ENCODE measurements at places on chromosomes 7 and 10.

DNA sequence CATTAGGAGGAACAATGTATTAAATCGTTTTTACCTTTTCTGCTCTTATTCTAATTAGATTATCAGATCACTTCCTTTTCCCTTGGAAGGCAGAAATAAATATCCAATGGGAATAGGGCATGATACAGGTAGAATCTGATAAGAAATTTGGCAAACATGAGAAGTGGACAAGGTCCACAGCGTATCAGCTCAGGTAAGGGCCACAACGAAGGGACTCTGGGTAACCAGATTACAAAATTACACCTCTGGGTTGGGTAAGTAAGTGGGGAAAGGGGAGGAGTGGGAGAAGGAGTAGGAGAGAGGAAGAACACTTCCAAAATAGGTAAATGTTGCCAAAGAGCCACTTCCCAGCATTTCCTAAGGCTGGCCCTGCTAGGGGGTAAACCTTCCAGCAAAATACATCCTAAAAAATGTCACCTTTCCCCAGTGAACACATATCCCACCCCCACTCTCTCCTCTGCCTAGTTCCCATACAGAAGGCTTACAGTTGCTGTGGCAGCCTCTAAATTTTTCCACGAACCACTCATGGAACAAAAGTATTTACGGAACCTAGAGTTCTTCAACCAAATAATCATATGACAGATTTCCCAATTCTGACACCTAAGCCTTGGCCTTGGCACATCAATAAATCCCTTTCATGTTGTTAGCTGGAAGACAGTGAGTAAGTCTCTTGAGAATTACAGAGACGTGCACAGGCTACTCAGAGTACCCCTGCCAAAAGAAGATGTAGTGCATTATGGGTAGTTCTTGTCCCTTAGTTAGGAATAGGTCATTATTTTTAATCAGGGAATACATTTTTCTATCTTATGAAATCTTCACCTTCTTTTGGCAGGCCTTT lies 51.5 kb upstream of the DLX6 start:
- DNase-seq: no peak

DNA sequence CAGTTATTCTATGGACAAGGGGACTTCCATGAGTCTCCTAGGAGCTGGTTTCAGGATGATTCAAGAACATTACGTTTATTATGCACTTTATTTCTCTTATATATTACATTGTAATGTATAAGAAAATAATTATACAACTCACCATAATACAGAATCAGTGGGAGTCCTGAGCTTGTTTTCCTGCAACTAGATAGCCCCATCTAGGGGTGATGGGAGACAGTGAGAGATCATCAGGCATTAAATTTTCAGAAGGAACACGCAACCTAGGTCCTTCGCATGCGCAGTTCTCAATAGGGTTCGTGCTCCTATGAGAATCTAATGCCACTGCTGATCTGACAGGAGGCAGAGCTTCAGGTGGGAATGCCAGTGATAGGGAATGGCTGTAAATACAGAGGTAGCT lies 137.9 kb downstream of the ANKRD30A start:
- no peak for DNase-seq

DNA sequence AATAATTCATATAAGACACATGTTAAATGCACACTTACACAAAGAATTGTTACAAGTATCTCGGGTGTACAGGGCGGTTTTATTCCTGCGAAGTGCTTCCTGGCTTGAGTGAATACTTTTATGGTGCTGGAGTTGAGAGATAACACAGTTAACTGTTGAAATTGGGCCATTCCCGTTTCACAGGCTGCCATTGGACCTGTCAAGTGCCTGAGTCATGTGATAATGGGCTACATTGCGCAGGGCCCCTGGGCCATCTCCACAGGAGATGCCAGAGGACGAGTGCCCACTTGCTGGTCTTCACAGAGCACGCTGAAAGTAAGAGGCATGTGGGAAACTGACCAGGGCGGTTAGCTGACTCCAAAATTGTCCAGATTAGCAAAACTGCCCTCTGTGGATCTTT lies 4.8 kb downstream of the FBH1 start:
- no peak for DNase-seq

GRCh38 chr7:30169579-30169978 lies 34.8 kb downstream of the MTURN start:
- no peak for DNase-seq

DNA sequence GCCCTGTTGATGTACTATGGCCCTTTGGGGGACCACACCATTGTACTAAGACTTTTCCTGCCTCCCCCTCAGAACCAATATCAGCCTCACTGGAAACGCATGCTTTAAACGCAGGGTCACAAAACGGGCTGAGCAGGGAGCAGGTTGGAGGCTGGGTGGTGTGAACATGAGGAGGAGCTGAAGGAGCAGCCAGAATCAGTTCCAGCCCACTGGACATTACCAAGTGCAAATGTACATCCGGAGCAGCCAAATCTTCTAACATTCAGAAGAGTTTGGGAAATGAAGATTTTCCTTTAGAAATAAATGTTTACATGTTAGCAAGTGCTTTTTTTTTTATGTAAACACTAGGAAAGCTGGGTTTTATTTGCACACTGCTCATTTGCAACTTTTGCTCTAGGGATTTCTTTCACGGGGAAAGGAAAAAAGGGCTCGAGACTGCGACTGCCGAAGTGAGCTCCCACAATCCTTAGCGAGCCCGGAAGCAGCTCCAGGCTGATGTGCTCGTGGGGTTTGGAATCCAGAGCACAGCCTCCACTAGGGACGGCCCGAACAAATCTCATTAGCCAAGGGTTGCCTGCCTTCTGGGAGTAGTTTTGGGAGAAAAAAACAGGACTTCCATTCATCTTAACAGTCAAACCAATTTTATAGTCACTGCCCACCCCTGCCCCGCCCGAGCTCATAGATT lies 108.0 kb upstream of the YAE1 start:
- DNase-seq: no peak

GRCh38 chr10:3972460-3973301 lies 187.7 kb upstream of the KLF6 start:
- DNase-seq: no peak

GRCh38 chr7:88539518-88539917 lies 220.0 kb upstream of the ZNF804B start:
- DNase-seq: no peak

DNA sequence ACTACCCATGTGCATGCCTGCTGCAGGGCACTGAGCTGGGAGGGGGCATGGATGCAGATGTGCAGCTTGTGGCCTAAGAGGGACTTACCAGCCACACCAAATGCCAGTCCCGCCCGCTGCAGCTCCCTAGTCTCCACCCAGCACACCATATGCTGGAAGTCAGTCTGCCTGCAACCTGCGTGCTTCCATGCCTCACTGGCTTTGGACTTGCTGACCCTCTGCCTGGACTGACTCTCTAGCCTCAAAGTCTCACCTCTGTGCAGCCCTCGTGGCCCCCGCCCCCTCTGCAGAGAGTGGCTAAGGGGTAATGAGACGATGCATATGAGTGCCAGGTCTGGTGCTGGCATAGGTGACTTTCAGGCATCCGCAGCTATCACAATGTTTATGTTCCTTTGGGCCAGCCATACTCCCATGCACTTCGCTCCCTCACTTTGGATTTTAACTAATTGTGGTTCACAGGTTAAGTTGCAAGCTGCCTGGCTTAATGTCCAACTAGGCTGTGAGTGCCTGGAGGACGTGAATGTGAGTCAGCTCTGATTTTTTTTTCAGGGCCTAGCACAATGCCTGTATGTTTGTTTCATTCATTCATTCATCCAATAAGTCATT lies 21.7 kb downstream of the TRIM8 start:
- DNase-seq: no peak

GRCh38 chr10:8071006-8071405 lies 16.5 kb downstream of the GATA3 start:
- DNase-seq: no peak

GRCh38 chr7:2477447-2478398 lies 1.5 kb upstream of the GRIFIN start:
- DNase-seq: no peak

- peak; percentile 66 for DNase-seq
Observed at GRCh38 chr7:76314042-76314721, 11.7 kb downstream of the HSPB1 start.

GRCh38 chr7:32073533-32073932 lies 3.3 kb upstream of the PDE1C start:
- no peak for DNase-seq

GRCh38 chr10:76086170-76086760 lies 654.8 kb downstream of the LRMDA start:
- no peak for DNase-seq

DNA sequence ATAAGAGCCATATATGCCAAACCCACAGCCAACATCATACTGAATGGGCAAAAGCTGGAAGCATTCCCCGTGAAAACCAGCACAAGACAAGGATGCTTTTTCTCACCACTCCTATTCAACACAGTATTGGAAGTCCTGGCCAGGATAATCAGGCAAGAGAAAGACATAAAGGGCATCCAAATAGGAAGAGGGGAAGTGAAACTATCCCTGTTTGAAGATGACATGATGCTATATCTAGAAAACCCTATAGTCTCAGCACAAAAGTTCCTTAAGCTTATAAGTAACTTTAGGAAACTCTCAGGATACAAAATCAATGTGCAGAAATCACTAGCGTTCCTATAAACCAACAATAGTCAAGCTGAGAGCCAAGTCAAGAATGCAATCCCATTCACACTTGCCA lies 23.8 kb upstream of the STARD3NL start:
- DNase-seq: no peak

GRCh38 chr10:122464586-122464985 lies 3.2 kb downstream of the HTRA1 start:
- DNase-seq: no peak

- no peak for DNase-seq
Observed at GRCh38 chr10:92575961-92576360, 2.1 kb upstream of the IDE start.

- DNase-seq: no peak
Observed at GRCh38 chr7:7569081-7569527, 2.4 kb downstream of the MIOS start.

DNA sequence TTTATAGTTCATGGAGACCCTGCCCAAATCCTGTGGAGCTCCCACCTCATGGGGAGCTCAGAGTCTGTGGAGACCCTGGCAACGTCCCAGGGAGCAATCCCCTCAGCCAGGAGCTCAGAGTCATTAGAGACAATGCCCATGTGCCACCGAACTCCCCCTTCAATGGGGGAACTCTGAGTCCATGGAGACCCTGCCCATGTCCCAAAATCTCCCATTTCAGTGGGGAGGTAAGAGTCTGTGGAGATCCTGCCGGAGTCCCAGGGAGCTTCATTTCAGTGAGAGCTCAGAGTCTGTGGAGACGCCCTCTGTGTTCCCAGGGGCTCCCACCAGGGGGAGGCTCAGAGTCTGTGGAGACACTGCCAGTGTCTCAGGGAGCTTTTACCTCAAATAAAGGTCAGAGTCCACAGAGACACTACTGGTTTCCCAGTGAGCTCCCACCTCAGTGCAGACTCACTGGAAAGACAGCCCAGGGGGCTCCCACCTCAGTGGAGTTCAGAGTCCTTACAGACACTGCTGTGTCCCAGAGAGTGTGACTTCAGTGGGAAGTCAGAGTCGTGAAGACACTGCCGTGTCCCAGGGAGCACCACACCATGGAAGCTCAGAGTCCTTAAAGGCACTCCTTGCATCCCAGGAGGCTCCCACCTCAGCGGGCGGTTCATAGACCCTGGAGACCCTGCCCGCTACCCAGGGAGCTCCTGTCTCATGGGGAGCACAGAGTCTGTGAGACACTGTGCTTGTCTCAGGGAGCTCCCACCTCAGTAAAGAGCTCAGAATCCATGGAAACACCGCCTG lies 5.0 kb downstream of the MYO1G start:
- DNase-seq: no peak

GRCh38 chr7:110645060-110645459 lies 445.9 kb upstream of the LRRN3 start:
- DNase-seq: no peak

DNA sequence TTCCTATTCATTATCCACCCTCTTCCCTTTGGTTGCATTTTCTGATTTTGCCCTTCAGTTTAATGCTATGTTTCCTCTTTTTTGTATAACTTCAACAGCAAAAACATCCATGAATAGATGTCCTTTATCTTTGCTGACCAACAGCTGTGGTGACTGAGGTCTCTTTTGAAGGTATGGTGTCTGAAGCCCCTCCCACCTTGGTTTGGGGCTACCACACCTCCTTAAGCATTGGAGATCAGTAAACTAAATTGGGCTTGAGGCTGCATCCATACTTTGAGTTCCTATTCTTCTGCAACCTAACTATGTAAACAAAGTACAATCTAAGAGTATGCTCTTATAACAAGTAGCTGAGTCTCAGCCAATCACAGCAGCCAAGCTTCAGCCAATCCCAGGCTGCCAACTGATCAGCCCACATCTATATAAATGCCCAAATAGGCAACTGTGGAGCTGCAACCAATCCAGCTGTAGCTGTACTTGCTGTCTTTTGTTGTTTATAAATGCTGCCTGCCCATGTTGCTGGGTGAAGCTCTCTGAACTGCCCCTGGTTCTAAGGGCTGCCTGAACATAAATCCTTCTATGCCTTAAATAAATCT lies 69.4 kb upstream of the PDLIM1 start:
- DNase-seq: no peak

GRCh38 chr10:7666253-7667023 lies at the start of gene ITIH5:
Gene ITIH5, minus strand, starts transcription at chr10:7666966. Its CDS starts 74 bp downstream, at chr10:7666892.
- no peak for DNase-seq

DNA sequence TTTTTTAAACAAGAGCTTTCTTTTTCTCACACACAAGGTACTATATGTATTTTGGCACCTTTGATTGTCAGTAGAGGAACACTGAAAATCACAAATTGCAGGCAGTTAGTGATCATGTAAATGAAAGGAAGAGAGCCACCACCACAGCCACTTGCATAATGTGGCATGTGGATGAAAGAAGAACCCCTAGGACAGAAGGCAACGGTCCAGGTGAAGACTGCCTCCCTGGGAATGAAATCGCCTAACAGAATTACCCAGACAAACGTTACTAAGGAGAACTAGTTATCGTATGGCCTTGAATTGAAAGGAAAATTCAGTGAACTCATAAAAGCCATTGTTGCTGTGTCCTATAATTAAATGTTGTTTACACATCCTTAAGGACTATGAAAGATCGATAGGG lies 41.2 kb upstream of the PTPRZ1 start:
- no peak for DNase-seq

- DNase-seq: no peak
Observed at GRCh38 chr10:88893611-88894010, 13.6 kb downstream of the STAMBPL1 start.

GRCh38 chr7:71682841-71683781 lies 551.2 kb downstream of the GALNT17 start:
- DNase-seq: no peak

DNA sequence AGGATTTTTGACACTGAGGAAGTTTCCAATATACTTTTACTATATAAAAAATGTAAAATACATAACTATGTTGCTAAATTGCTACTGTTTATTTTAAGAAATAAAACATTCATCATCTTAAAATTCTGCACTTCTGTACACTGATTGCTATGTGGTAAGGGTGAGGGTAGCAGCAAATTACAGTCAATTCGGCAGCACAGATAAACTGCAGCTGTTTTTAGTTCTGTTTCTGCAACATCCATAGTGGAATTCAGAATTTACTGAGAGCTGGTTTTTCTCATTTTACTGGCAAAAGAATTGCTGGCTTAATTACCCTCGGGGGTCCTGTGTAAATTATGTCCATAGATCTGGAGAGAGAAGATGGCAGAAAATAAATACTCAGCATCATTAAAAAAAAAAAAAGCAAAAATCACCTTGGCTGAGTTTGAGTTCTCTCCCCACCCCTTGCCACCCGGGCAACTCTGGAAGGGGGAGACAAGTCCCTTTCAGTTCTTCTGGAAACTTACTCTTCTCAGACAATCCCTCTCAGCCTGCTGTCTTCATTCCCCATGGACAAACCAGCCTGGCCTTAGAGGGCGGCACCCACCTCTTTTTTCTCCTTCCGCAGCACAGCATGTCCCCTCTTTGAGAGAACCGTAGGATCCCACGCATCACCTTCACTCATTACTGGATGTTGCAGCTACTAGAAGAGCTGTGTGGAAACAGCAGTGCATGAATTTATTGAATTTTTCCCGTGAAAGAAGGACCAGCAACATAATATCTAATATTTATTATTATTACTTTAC lies 501.1 kb upstream of the CELF2 start:
- DNase-seq: no peak

Measured in skeletal muscle cell (primary cell).